ENCODE measurements at places on chromosomes 6 and 20.

DNA sequence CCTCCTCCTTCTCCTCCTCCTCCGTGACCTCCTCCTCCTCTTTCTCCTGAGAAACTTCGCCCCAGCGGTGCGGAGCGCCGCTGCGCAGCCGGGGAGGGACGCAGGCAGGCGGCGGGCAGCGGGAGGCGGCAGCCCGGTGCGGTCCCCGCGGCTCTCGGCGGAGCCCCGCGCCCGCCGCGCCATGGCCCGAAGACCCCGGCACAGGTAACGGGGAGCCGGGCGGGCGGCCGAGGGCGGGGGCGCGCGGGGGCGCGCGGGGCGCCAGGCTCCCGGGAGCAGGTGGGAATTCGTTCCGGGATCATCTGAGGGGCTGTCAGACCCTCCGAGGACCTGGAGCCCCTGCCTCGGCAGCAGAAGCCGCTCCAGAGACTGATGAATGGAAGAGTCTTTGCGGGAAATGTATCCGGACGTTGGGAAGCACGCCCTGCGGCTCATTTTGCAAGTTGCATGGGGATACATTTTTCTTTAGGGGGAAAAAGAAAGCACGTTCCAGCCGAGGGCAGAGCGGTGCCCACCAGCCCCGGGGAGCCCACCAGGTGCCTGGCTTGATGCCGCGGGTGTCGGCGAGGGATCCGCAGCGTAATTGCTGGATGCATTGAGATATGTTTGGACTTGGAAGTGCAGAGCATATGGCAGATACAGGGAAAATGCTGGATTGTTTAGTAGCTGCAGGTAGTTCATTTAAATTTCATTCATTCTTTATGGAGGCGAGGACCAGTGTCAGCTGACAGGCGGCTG lies 394 bp downstream of the MYB start:
- peak; percentile 14 for DNase-seq

DNA sequence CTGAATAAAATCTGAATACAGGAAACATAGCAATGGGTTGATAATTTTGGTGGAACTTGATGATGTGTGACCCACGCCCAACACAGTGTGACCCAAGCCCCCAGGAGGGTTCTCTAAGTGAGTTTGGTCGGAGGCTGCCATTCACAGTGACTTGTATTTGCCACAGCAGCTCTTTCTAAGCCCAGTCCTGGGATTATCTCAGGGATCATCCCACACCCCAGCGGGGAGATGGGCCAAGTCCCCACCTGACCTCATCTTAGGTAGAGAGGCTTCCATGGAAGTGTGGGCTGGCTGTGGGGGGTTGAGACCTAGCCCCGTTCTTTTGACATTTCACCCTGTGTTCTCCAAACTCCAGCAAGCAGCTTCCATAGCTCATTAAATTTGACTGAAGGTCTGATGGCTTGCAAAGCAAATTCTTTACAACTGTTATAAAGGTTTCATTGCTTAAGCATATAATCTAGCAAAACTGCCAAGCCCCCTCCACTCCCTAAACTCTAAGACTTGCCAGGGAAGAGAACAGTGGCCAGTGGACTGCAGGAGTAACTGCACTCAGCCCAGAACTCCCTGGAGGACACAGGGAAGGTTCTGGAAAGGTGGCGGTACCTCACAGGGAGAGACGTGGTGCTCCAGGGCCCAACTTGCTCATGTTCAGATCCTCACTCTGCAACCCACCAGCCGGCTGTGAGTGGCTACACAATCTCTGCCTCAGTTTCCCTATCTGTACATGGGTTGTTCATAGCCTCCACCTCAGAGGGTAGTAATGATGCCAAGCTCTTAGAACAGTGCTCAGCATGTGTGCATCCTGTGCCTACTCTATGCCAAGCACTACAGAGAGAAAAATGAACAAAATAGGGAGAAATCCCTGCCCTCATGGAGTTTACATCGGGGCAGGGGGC lies 1.0 kb upstream of the PCK1 start:
- no peak for DNase-seq

DNA sequence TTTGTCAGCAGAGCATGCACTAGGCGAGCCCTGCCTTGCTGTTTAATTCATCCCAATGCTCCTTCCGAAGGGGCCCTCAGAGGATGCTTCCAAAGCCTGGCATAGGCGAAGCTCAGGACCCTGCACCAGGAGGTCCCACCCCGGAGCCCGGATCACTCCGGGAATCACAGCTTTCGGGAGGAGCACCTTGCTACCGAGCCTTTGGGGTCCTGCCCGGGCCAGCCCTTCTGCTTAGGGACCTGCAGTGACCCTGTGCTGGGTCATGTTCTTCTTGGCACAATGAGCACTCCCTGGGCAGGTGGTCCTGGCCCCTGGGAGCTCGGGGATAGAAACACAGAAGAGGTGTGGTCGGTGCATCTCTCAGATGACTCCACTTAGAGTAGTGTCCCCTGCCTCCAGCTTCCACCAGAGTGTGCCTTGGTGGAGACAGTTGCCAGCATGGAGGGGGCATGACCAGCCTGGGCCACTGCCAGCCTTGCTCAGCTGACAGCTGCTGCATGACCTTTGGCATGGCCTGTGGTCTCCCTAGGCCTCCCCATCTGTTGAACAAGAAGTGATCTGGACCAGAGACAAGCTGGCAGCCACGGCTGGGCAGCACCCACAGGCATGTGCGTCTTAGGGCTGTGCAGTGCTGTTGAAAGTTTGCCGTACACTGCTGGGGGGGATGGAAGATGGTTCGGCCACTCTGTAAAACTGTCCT lies 44.7 kb upstream of the SLCO4A1 start:
- DNase-seq, result no peak

GRCh38 chr6:156648616-156649015 lies 128.6 kb upstream of the ARID1B start:
- no peak for DNase-seq
